ENCODE measurements at places on chromosomes 12 and 14.

DNA sequence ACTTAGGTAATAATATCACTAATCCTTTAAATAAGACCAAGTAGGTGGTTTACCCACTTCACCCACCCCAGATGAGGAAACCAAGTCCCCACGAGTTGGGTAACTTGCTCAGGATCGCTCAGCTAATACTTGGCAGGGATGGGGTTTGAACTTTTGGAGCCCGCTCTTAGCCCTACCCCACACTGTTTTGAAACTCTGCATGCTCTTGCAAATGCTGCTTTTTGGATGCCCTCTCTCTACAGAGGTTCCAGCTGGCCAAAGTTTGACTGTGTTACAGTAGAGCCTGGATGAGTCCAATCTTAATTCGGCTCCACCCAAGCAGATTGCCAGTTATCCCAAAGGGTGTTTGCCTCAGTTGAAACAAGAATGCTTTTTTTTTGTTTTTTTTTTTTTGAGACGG lies 6.8 kb downstream of the PLEKHG3 start:
- DNase-seq = no peak

DNA sequence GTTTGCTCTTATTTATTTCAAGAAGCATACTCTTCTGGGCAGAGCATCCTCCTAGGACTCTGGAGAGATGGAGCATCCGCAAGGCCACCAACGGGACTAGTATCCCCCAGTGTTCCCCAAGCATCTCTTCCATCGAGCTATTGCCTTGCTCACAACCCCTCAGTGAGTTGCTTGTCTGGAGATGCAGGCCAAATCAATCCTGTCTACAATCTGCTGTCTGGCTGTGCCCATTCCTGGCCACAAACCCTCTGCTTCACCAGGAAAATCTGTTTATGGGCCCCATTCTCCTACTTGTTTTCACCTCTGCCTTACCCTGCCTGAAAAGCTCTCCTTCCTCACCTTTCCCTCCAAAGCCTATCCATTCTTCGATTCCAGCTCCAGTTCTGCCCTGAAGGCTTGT lies 219.2 kb downstream of the CACNA1C start:
- no peak for DNase-seq

GRCh38 chr14:69161590-69161989 lies 8.7 kb upstream of the DCAF5 start:
- no peak for DNase-seq

- no peak for DNase-seq
Observed at GRCh38 chr12:46722394-46723185, 103.2 kb downstream of the SLC38A4 start.

GRCh38 chr14:32564596-32564995 lies 235.5 kb downstream of the AKAP6 start:
- DNase-seq = no peak

Data from stimulated activated CD8-positive, alpha-beta memory T cell treated with anti-CD3 and anti-CD28 coated beads, Interleukin-15, amount 100 ng/mL, for 48 hours (primary cell).